ENCODE measurements at places on chromosomes 7 and 10. TPM values are rescaled to one million over a fixed set of nuclear protein-coding genes. Genes with fewer than 3 reads are reported as not detected.

SLC13A1 gene
- not detected for total RNA-seq

VSIR gene
- total RNA-seq, result 42.6 TPM

ZNF485 gene
- 5.3 TPM for total RNA-seq

RPEL1 gene
- total RNA-seq, result not detected

CDK14 gene
- 14.0 TPM for total RNA-seq

CAMK2B gene
- total RNA-seq, result 1.8 TPM

NYAP1 gene
- 3.2 TPM for total RNA-seq

NUTM2D gene
- total RNA-seq, result 4.0 TPM

TMEM225B gene
- 0.52 TPM for total RNA-seq

HTR7 gene
- 0.11 TPM for total RNA-seq

PON1 gene
- 1.4 TPM for total RNA-seq

ENTPD7 gene
- total RNA-seq, result 8.4 TPM

AKR1C4 gene
- not detected for total RNA-seq

MLXIPL gene
- under 0.01 TPM for total RNA-seq

MXI1 gene
- 27.8 TPM for total RNA-seq

RBP4 gene
- 13.4 TPM for total RNA-seq

FZD8 gene
- 4.6 TPM for total RNA-seq

CYP3A4 gene
- 0.14 TPM for total RNA-seq

LAMB4 gene
- total RNA-seq, result 0.94 TPM

LIPJ gene
- total RNA-seq, result not detected

GIMAP6 gene
- total RNA-seq, result 35.9 TPM

EBLN1 gene
- not detected for total RNA-seq

CPA2 gene
- 0.22 TPM for total RNA-seq

LBX1 gene
- total RNA-seq, result not detected

ZNF394 gene
- total RNA-seq, result 24.9 TPM

GATA3 gene
- 2.9 TPM for total RNA-seq

NEUROG3 gene
- total RNA-seq, result not detected

VPS26A gene
- 59.4 TPM for total RNA-seq

DBNL gene
- total RNA-seq, result 97.3 TPM

CDH23 gene
- 3.1 TPM for total RNA-seq

NEURL1 gene
- total RNA-seq, result not detected

PRR15 gene
- 1.2 TPM for total RNA-seq

ABCB4 gene
- total RNA-seq, result 12.7 TPM

ANKRD30A gene
- not detected for total RNA-seq

VWC2 gene
- under 0.01 TPM for total RNA-seq

GFRA1 gene
- total RNA-seq, result 0.61 TPM

ATP5F1C gene
- total RNA-seq, result 537 TPM

RASSF4 gene
- 23.4 TPM for total RNA-seq

ERVW-1 gene
- total RNA-seq, result not detected

CNPY4 gene
- 23.3 TPM for total RNA-seq

VAX1 gene
- not detected for total RNA-seq

PNLIPRP2 gene
- not detected for total RNA-seq

MICU1 gene
- 69.7 TPM for total RNA-seq

RPP30 gene
- 23.3 TPM for total RNA-seq

GTPBP4 gene
- 37.7 TPM for total RNA-seq

GCK gene
- total RNA-seq, result 0.76 TPM

EPHA1 gene
- total RNA-seq, result 0.57 TPM

SMO gene
- total RNA-seq, result 16.4 TPM

ARHGAP22 gene
- 6.1 TPM for total RNA-seq

GPR22 gene
- not detected for total RNA-seq

HBP1 gene
- total RNA-seq, result 120 TPM

SLC25A13 gene
- 20.0 TPM for total RNA-seq
